ENCODE measurements at places on chromosomes 5 and 9.

DNA sequence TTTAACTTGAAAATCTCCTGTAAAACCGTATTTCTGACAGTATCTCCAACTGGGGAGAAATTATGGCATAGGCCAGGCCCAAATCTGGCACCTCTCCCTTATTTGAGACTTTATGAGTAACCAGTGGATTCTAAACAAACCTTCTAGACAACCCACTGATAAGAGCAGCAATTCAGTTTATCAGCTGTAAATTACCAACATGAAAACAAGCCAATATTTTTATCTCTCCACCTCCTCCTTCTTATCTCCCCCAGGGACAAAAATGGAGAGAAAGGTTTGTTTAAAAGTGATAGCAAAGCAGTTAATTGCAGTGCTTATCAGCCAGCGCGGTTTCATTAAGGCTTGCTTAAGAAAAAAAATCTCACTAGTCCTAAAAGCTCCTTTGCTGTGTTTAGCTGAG lies 53.8 kb downstream of the KCNV2 start:
- no peak for DNase-seq

- no peak for DNase-seq
Measured at GRCh38 chr5:158233735-158234322, 374.9 kb upstream of the CLINT1 start.

DNA sequence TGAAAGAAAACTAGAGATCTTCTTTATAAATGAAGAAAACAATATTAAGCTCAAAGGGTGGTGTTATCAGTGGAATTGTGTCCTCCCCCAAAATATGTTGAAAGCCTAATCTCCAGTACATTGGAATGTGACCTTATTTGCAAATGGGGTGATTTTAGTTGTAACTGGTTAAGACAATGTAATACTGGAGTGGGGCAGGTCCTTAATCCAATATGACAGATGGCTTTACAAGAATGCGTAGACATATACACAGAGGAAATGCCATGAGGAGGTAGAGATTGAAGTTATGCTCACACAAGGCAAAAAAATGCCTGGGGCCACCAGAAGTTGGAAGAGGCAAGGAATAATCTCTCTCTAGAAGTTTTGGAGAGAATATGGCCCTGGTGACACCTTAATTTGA lies 13.7 kb upstream of the TRIM32 start:
- DNase-seq: no peak

GRCh38 chr5:28714907-28715698 lies 1676.7 kb upstream of the CDH9 start:
- DNase-seq: no peak

DNA sequence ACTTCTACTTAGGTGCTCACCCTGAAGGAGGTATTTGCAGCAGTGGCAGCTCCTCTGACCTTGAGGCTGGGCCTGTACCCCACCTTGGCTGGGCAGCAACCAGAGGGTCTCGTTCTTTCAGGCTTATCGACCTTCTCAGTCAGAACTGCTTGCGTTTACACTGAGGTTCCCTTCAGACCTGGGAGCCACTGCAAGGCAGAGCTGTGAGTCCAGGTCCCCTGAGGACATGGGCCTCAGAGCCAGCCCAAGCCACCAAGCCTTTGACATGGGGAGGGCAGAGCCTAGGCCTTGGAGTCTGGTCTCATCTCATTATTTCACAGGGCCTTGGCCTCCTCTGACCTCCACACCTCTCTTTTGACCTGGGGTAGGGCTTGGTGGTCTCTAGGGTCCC lies 13.7 kb downstream of the ACSL6 start:
- DNase-seq: no peak

GRCh38 chr9:137765536-137765935 lies 112.0 kb upstream of the CACNA1B start:
- DNase-seq: no peak
